NCI-H1930 (cell line): ENCODE measurements at places on chromosomes 5 and 9.

GRCh38 chr5:137415231-137415681 lies 83.9 kb downstream of the SPOCK1 start:
- DNase-seq = no peak

GRCh38 chr5:150517272-150518152 lies 9.6 kb downstream of the NDST1 start:
- no peak for DNase-seq

DNA sequence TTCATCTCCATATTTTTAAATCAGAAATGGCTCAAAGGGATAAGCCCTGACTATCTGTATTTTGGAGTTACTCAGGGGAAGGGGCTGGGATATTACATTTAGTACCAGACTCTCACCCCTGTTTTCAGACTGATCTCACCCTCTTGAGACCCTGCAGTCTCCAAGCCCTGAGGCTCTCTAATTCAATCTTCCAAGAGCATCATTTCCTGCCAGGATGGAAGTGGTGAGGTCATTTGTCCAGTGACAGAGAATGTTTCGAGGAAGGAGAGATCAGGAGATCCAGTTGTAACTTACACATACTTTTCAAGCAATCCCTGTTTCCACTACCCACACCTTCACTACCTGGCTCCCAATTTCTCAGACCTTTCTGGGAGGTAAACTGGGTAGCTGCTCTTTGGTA lies 295.5 kb upstream of the EFNA5 start:
- no peak for DNase-seq

DNA sequence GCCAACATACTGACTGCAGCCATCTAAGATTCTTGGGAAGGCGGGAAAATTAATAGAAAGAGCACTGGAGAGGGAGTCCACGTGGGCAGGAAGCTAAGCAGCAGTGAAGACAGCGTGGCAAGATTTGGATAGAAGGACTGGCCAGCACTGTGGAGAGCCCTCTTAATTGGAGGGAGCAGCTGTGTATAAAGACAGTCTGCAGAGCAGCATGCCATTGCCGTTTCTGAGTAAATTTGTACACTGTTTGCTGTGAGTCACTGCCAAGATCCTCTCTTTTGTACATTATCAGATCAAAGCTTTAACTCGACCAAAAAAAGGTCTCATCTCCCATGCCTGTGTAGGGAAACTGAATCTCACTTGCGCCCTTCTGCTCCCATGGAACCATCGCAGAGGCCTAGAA lies 45.3 kb downstream of the INSYN2B start:
- no peak for DNase-seq
